Stimulated activated CD4-positive, alpha-beta T cell treated with anti-CD3 and anti-CD28 coated beads, Interleukin-4, amount 100 ng/mL, for 24 hours (primary cell): ENCODE measurements at places on chromosomes 2 and 18.

GRCh38 chr2:35356332-35356731, 999.2 kb upstream of the CRIM1 start:
- no peak for DNase-seq

DNA sequence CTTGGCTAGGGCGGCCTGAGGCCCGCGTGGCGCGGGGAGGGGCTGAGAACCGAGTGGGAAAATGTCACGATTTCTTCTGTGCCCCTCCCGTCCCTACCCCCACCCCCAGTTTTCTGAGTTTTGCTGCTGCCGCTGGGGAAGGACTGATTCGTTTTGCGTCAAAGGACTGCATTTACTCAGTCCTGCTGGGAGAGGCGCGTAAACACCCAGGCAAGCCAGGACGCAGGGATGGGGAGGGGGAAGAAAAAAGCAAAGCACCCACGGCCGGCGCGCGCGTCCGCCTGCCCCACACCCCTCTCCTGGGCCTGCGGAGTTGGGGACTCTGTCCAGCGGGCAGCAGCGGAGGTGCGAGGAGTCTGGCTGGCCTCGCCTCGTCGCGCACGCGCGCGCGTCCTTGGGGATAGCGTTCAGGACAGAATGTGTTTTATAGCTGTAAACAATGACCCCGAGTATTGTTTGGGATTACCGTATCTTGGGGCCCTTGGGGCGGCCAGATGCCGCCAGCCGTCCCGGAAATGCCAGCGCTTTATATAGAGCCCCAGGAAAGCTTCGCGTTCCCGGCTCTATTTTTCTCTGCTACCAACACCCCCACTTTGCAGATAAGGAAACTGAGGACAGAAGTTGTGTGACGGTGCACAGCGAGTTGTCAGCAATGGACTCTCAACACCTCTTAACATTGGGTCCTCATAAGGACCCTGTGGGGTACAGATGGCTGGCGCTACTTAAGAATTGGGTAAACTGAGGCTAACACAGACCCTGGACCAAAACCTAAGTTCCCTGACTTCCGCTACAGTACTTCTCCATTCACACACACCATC, 1.7 kb upstream of the FOSL2 start:
- no peak for DNase-seq

DNA sequence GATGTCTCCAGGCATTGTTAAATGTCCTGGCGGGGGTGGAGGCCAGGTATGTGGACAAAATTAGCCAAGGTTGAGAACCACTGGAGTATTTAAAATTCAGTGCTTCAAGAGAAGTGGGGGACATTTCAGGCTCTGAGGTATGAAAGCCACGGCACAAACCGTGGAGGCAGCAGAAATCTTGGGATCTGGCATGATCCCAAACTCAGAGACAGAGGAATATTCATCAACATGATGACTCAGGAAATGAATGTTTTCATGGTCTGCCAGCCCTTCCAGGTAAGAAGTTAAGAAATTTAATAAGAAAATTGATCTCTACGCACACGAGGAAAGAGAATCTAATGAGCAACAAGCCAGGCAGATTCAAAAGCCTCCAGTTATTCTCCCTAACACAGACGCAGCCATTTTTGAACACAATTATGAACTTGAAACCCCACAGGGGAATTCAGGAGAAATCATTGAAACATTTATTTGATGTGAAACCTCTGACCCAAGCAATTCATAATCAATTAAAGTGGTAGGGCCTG, 11.3 kb upstream of the GRP start:
- DNase-seq = no peak

DNA sequence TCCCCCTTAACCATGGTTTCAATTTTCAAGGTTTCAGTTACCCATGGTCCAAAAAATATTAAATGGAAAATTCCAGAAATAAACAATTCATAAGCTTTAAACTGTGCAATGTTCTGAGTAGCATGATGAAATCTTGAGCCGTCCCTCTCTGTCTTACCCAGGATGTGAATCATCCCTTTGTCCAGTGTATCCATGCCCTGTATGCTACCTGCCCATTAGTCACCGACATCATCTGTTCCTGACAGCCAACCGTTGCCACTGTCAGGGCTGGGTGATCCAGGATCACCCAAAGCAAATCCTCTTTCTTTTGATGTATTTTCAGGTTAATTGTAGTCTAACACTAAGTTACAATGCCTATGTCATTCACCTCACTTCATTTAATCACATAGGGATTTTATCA, 15.7 kb upstream of the OLA1 start:
- DNase-seq = no peak

DNA sequence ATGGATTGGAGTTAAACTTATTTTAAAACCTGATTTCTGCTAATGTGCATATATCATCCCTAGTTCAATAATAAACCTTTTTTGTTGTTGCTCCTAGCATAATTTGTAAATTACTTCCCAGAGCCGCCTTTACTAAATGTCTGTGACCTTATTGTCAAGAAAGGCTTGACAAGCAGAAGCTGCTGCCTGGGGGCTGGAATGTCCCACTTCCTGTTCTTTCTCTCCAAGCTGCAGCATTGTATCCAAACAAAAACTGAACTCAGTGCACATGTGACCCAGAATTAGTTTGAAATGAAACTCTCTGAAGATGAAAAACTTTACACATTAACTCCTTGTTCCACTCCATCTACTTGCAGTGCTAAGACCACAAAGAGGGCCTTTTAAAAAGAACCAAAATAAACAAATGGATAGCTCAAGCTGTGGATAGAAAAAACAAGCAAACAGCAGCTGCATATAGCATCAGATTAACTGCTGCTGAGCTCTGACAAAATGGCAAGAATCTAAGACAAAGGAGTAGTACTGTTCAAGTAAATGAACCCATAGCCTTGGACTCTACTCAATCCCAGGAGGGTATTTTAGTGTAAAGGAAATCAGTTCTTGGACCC, 99.8 kb upstream of the NEUROD1 start:
- DNase-seq = no peak

DNA sequence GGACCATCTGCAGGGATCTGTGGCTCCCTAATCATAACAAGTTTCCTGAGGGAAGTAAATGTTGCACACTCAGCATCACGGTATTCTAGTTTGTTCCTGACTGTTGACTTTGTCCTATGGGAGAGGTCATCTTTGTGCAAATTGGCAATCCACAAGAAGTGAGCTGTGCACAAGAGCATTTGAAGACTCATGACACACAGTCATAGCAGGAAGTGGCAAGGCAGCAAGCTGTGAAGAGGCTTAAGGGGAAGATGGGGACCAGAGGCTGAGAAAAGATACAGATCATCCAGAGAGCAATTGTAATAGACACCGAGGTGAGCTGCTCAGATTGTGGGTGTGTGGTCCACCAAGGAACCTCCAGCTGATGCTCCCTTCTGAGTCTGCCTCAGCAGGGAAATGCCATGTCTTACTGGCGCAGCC, 2.7 kb downstream of the TNP1 start:
- no peak for DNase-seq

GRCh38 chr2:197198890-197199289, 111.7 kb downstream of the ANKRD44 start:
- DNase-seq = peak; percentile 90

DNA sequence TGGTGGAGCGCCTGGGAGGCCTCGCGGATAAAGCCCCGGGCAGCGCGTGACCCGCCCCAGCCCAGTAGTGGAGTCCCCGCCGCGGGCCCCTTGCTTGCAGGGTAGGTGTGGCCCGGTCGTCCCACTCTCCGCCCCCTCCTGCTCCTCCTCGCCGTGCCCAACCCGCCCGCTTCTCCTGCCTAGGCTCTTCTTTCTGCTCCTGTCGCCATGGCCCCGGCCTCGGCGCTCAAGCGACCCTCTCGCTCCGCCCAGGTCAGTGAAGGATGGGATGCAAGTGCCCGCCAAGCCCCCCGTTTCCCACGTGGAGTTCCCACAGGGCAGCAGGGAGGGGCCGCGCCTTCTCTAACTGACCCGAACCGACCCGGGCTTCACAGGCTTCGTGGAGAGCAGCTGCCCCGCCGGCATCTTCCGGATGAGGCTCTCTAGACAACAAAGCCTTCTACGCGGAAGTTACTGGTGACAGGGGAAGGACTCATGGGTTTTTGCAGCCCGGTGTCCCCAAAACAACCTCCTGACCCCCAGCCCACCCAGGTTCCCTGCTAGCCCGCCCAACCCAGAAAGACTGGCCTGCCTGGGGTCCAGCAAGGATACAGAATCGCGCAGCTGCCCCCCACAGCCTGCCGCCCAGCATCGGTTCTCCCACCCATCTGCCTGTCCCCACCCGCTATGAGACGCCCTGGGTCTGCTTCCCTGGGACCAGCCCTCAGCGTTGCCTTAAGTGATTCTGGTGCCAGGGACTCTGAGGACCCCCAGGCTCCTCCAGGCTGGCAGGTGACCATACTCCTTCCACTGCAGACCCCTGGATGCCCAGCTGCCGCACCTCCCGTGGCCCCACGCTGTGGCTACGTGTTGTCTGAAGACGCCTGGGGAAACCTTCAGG, 32.8 kb downstream of the TTC32 start:
- DNase-seq = peak; percentile 55

DNA sequence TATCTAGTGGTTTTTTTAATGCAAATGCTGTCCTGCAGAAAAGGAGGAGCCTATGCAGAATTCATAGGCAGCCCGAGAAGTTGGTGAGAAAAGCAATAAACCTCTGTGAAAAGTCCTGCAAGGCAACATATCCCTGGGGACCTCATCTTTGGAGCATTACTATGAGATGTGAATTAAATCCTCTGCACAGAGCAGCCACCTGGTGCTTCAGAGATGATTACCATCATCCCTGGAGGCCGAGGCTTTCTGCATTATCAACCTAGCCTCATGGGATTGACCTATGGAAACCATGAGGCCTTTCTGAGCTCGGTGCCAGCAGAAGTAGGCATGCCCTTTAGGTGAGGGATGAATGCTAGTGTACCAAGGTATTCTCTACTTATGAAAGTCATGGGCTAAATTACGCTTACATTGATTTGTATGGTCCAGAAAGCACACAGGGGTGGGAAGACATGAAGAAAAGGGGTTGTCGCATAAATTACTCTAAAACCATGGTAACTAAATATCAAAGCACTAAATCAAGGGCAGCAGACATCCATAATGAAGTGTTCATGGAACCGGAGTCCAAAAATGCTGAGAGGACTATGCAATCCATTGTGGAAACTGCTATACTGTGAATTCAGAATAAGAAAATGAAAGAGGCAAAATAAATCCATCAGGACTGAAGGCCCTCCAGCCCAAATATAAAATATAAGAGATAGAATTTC, 623.5 kb upstream of the DDX18 start:
- no peak for DNase-seq

DNA sequence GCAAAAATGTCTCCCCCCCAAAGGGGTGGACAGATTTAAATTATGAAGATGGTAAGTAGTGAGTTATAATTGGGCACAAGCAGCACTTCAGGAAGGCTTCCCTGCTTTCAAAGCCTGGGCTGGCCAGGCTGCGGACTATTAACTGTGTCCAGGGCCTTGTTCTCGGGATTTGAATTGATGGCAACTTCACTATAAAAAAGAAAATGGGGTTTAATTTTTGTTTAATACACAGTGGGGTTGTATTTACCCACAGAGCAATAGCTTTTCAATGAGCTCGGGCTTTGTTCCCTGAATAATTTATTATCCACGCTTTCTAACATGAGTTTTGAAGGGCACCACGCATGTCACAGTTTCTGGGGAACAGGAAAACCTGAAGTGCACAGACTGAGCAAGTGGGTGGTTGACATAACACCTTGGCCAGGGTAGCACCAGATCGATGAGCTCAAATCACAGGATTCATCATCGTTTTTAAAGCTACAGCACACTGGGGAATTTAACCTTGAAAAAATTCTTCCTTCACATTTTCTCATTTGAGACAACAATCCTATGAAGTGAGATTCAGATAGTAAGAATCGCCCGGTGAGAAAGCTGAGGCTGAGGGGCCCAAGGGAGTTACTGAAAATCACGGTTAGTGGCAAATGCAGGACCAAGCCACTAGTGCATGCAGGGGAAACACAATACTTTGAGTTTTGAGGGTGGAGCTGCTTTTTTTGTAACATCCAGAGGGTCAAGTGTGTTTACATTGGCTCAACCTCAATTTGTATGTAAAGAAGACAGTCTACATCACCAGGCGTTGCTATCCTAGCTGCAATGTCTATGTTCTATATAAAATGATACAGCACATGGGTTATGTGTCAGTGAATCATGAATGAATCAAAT, 28.9 kb upstream of the LMAN1 start:
- no peak for DNase-seq

GRCh38 chr2:225637259-225637658, 237.7 kb downstream of the NYAP2 start:
- DNase-seq = no peak
